Suppressor macrophage treated with lipopolysaccharide for 1 hour (primary cell): ENCODE measurements at places on chromosomes 13 and 19.

DNA sequence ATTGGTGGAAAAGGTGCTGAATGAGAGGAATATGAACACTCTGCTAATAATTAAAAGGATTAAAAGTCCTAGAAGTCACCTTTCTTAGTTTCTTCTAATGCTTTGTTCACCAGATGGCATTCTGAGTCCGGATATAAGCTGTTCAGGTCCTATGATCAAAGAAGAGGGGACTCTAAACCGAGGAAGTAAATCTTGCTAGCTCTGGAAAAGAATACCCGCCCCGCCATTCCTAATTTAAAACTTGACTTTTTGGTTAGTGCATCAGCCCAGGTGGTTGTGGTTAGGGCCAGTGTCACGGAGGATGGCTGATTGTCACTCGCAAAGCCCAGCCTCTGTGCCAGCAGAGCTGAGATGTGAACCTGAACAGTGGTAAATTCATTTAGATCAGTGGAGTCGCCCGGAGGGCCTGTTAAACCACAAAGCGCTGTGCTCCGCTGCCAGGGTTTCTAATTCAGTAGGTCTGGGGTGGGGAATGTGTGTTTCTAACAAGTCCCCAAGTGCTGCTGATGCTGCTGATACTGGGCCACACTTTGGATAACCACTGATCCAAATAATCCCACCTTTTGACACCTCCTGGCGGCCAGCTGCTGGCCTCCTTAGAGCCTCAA, 425.4 kb downstream of the DCT start:
- no peak for DNase-seq

DNA sequence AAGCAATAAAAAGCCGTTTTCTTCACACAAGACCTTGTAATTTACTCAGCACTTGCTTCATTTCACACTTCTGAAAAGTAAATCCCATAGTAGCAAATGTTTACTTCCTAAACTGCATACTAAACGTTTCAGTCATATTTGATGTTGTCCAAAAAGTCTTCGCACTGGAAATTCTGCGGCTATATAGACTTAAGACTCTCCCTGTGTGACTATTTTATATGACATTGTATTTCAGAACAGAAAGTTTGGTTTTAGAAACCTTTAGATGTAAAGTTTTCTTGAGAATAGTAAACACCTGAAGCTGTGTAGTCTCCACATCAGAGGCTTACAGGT, 29.6 kb downstream of the ZAR1L start:
- no peak for DNase-seq

- peak; percentile 86 for DNase-seq
Observed at GRCh38 chr19:2015608-2015950, at the start of gene BTBD2. Gene BTBD2 (minus strand): TSS chr19:2015714. CDS start chr19:2015703, 11 bp downstream.

- peak; percentile 61 for DNase-seq
Observed at GRCh38 chr19:19662871-19663255, 613 bp downstream of the ATP13A1 start.

DNA sequence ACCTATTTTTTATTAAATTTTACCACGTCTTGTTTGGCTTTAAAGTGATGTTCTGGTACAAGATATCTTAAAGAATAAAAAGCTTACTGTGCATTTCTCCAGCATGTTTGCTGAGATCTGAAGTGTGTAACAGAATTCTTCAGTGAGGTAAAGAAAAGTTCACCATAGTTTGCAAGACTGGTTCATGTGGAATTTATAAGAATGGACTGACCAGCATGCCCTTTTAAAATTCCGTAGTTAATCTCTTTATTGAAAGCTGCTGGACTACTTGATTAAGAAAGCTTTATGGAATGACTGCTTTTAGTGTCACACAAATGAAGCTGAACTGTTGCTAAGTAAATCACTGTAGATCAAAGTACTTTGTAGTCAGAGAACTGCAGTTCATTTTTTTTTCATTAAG, 119.2 kb downstream of the GPC6 start:
- DNase-seq, result no peak

DNA sequence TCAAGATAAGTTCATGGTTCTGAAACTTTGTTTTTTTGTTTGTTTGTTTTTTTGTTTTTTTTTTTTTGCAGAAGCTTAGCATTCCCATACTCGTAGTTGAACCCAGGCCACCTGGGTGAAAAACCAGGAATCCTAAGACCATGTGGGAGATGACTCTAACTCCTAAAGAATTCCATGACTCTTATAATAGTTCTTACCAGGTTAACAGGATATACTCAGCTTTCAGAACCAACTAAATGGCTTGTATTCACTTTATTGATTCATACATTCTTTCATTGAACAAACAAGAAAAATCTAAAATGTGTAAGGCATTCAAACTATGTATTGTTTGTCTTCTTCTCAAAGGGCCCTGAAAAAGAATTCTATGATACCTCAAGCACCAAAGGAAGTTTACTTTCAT, 40.5 kb upstream of the KLF5 start:
- DNase-seq, result no peak

DNA sequence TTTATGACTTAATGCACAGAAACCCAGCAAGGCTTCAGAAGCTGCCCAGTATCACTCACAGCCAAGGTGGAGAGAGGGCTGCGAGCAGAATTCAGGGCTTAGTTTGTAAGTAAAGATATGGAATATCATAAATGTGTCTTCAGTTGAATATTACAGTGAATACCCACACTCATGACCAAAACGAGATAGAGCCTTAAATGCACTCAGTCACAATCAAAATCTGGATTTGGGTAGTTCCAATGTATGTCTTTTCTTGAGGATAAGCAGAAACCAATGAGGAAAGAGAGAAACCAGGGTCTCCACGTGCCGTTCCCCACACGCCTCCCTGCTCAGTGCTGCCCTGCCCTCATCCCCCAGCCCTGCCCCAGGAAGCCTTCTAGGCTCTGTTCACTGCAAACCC, 94.9 kb downstream of the ZIC5 start:
- DNase-seq, result no peak

DNA sequence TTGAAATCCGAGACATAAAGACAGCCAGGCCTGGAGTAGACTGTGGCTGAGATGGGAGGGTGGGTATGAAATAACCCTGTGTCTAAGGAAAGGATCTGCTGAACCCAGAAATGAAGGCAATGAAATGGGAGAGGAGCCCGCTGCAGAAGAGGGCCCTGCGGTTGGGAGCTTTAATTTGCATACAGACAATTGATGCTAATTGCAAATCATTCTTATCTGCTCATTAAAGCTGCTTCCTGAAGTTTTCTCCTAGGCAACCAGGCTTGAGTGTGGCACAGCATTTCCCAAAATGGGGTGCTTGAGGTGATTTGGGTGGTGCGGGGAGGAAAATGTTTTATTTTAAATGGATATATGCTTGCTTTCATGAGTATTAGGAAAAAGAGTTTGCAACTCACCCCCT, 55.4 kb downstream of the DPF1 start:
- no peak for DNase-seq

- no peak for DNase-seq
Observed at GRCh38 chr19:35889370-35890112, 10.8 kb downstream of the NFKBID start.
